Stimulated activated CD4-positive, alpha-beta T cell treated with anti-CD3 and anti-CD28 coated beads, Interleukin-1b, Interleukin-23, amount 100 ng/mL, for 1 hour (primary cell): ENCODE measurements at places on chromosomes 5 and 9.

DNA sequence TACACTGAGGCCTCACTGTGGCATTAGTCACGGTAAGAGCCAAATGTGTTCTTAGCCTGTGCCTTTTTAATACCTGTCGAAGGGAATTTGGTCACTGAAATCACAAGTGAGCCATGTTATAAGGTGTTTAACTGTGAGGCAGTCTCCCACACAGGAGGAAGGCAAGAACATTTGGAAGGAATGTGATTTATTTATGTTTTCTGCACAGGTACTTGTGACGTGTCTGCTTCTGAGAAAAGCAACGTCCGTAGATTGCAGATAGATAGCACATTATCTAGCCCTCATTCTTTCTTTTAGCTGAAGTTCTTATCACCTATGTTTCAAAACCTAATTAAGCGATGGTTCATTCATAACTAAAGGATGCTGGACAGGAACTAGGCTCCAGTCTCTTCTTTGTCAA lies 19.0 kb upstream of the SMARCA2 start:
- no peak for DNase-seq

GRCh38 chr5:137609127-137609526 lies 110.0 kb upstream of the SPOCK1 start:
- DNase-seq = no peak

- DNase-seq = no peak
These were observed 82.1 kb downstream of the TMEM232 start for GRCh38 chr5:110644357-110644756.

GRCh38 chr5:90803381-90803780 lies 244.8 kb downstream of the ADGRV1 start:
- no peak for DNase-seq

DNA sequence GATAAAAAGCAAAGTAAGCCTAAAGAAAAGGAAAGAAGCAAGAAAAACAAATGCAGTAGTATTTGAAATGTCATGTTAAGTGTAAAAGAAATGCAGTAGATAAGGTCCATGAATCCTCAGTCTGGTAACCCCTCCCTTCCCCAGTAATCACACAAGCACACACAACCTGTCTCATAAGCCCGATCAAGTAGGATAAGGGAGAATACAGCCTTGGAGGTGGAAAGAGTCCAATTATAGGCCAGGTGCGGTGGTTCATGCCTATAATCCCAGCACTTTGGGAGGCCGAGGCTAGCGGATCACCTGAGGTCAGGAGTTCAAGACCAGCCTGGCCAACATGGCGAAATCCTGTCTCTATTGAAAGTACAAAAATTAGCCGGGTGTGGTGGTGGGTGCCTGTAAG lies 117.9 kb downstream of the GADD45G start:
- DNase-seq = no peak

DNA sequence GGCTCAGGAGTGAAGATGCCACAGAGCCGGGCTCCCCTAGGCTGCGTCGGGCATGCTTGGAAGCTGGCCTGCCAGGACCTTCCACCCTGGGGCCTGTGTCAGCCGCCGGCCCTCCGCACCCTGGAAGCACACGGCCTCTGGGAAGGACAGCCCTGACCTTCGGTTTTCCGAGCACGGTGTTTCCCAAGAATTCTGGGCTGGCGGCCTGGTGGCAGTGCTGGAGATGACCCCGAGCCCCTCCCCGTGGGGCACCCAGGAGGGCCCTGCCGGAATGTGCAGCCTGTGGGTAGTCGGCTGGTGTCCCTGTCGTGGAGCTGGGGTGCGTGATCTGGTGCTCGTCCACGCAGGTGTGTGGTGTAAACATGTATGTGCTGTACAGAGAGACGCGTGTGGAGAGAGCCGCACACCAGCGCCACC lies 113.1 kb downstream of the RXRA start:
- DNase-seq = no peak

DNA sequence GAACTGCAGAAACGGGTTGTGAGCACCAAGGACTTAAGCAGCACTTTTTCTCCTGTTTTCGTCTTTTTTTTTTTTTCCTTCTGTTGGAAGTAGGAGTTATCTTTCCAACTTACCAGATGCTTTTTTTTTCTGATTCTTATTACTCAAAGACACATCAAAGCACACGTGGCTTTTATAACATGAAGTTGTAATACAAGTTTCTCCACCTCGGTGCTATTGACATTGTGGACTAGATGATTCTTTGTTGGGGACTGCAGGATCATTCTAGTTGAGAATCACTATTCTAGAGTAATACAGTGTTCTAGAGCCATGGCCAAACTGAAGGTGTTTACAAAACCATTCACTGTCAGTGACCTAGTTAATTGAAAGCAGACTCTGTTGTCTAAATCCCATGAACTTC lies 51.5 kb downstream of the MYO10 start:
- DNase-seq = no peak

DNA sequence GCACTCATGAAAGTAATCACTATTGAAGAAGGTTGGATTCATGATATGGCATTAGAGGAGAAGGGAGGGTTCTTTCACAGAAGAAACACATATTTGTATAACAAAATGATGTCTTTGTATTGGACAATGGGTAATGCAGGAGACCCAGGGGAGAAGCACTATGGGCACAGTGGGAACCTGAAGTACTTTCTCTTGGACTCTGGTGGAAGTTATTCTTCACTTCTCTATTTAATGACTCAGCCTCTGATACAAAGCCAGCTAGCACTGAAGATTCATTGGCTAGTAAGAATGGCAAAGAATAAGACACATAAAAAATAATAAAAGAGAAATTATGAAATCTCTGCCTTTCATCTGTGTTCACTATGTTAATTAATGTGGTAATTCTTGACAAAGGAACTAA lies 149.9 kb upstream of the PRR16 start:
- DNase-seq = no peak

DNA sequence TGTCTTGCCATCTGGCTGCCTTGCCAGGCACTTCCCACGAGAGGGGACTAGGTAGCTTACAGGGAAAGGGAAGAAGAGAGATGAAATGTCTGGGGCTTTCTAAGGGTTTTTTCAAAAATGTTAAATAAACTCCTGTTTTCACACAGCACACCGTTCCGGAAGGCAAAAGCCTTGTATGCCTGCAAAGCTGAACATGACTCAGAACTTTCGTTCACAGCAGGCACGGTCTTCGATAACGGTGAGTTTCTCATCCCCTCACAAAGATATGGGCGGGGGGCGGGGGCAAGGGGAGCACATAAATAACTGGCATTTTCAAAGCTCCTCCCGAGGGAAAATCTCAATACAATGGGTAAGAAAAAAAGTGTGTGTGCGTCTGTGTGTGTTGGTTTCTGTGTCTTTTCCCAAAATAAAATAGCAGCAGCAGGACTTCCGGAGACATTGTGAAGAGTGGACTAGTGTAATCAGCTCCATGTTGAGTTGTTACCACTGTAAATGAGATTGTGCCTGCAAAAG lies 189.6 kb downstream of the NR3C1 start:
- no peak for DNase-seq

GRCh38 chr9:113675475-113675941 lies 200.6 kb upstream of the ZNF618 start:
- DNase-seq = no peak

GRCh38 chr5:42131081-42131480 lies 206.0 kb downstream of the FBXO4 start:
- no peak for DNase-seq

GRCh38 chr9:131289301-131290035 lies at the start of gene PLPP7:
TSS of gene PLPP7 (plus strand) at chr9:131289723. CDS start at chr9:131289998, 275 bp downstream.
- DNase-seq = no peak

DNA sequence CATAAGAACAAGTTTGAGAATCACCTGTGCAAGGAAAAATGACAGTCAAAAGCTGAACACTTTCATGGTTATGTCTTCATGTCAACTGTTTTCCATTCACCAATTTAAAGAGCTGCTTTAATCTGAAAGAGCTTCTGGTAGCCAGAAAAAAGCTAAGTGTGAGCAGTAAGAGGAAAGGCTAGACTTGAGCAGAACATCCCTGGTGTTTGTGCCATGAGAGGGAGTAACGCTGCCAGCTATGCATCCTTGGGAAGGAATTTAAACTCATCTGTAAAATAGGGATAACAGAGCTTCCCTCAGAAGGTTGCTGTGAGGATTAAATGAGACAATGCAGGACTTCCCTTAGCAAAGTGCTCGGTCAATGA lies 193.7 kb downstream of the MAPKAP1 start:
- DNase-seq = no peak

DNA sequence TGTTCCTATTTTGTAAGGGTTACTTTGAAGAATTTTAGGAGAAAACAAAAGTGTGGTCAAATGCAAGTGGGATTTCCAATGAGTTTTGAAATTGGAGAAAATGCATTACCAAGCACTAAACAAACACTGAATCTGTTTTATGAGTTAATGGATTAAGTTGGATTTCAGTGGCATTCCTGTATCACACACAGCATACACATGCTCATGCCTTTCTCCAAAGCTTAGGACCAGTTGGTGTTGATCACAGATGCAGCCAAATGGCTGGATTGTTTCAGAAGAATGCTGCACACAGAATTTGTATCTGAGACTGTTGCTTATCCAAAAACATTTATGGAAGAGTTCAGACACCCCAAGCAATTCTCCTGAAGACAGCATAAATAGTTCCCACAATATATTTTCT lies 611.1 kb downstream of the ACTL7B start:
- DNase-seq = no peak

DNA sequence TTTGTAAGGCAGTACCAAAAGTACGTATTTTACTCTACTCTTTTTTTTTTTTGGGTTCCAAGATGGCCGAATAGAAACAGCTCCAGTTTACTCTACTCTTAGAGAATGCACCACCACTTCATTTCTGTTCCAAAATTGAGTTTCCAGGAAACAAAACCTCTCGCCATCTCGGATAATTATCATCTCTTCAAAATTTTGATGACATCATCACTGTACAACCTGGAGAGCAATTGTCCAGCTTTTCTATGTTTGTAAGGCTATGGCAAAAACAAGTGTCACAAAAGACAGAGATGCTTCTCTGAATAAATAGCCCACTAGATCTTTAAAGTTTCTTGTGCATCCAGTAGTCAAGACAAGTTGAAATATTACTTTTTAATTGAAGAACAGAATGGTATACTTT lies 1631.9 kb upstream of the CDH6 start:
- DNase-seq = no peak

DNA sequence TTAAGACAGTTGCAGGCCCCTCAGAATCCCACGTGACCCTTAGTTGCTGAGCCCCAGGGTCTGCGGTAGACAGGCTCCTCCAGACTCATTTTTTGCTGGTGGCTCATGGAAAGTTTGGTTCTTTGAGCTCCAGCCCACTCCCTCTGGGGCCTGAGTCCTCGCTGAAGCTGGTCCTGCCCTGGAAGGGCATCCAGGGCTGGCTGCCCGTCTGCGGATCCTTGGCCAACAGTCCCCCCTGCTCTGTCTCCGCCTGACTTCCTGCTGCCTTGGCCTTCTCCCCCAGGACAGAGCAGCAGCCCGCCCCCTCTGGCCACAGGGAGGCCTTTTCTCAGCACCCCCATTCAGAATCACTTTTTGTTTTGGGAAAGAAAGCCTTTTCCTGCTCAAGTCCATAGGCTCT lies 24.4 kb downstream of the SLC6A7 start:
- no peak for DNase-seq

- no peak for DNase-seq
These were observed 71.8 kb downstream of the PRRT1B start for GRCh38 chr9:131616983-131617604.

DNA sequence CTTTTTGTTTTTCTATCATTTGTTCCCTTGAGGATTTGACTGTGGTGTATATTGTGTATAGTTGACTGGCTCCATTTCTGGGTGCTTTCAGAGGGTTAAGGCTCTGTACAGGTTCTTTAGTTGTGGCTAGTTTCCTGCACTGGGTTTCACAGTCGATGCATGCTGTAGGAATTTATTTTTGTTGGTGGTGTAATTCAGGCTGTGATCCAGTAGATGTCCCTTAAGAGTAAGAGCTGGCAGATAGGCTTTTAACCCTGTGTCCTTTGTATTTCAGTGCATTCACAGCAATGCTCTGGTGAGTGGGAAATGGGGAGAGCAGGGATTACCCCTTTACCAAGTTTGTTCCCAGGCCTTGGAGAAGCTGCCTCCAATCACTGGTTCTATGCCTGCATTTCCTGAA lies 112.9 kb downstream of the SPATA31D1 start:
- DNase-seq = no peak

DNA sequence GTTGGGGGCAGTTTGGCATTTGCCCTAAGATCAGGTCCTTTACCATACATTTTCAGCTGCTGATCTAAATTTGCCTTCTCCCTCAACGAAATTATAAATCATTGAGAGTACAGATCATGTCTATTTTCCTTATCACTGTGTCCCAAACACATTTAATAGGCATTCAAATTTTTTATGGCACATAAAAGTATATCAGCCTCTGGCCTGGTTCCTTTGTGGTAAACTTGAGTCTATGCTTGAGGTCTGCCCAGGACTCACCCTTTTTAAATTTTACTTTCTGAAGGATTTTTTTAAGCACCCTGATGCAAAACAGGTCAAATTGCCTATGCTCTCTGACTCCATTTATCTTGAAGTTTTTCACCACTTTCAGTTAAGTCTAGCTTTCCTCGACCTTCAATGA lies 163.6 kb upstream of the GRIN3A start:
- no peak for DNase-seq

- DNase-seq = no peak
These were observed 283.5 kb downstream of the ARHGEF28 start for GRCh38 chr5:73909474-73909873.

DNA sequence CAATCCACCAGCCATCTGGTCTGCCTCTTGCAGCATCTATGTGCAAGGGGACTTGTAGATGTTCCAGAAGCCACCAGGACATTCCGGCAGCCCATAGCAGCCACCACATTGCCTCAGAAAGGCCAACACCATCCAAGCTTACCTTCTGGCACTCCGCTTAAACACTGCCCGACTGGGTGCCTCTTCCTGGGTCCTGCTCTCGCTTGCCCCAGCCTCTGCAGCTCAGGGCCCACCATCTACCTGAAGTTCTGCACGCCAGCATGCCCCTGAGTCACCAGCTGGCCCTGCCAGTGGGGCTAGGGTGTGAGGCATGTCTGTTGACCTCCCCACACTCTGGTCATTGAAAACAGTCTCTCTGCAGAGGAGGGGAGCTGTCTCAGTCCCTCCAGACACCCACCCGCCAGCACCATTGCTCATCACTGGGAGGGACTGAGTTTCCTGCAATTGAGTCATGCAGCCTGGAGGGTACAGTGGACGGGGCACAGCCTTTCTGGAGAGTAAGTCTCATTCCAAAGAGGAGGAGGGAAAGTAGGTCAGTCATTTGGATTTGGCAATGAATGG lies 16.9 kb upstream of the COL5A1 start:
- no peak for DNase-seq
